A549 treated with ZK216348 at 1 μM for 4 hours (cell line): ENCODE measurements at places on chromosomes 2 and 18. TPM values are rescaled to one million over a fixed set of nuclear protein-coding genes. Genes with fewer than 3 reads are reported as not detected.

The ADD2 gene
- 21.3 to 31.7 TPM (median 25.0 TPM) in 5 replicates for total RNA-seq

The EVX2 gene
- not detected in 5 replicates for total RNA-seq

The CD207 gene
- not detected in 5 replicates for total RNA-seq

The DCDC2C gene
- total RNA-seq = 0.77 TPM in 1 of 5 replicates, not detected in the others

The GPBAR1 gene
- 0.09 to 0.19 TPM (median 0.12 TPM) in 3 of 5 replicates, not detected in the others for total RNA-seq

The KIF5C gene
- total RNA-seq = 0.27 to 0.38 TPM (median 0.32 TPM) in 5 replicates

The GPR39 gene
- total RNA-seq = 7.4 to 10.3 TPM (median 9.6 TPM) in 5 replicates

The DSG4 gene
- not detected in 5 replicates for total RNA-seq

The CPO gene
- total RNA-seq = 0.13 TPM in 1 of 5 replicates, not detected in the others

The FHOD3 gene
- 2.3 to 3.5 TPM (median 2.8 TPM) in 5 replicates for total RNA-seq

The CPSF3 gene
- 49.5 to 69.6 TPM (median 52.4 TPM) in 5 replicates for total RNA-seq

The USP34 gene
- total RNA-seq = 44.9 to 64.8 TPM (median 50.3 TPM) in 5 replicates
